Keratinocyte (primary cell): ENCODE measurements at places on chromosomes 1 and 21.
A peak's percentile ranks its signal among the peaks of the same experiment; 100 is the strongest.

DNA sequence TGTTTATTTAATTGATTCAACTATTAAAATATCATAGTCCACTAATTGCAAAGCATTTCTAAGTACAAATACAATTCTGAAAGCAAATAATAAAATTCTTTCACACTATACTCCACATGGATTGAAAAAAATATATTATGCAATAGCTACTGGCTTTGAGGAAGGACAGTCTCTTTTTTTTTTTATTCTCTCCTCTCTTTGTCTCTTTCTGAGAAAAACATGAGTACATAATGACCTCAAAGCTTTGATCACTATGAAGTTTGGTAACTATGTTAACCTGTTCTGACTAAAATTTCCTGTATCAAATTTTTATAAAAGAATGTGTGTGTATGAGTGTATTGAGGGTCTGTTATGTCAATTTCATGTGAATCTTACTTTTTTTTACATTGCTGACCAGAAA is 96.2 kb downstream of the RGS2 start:
- no peak for DNase-seq

DNA sequence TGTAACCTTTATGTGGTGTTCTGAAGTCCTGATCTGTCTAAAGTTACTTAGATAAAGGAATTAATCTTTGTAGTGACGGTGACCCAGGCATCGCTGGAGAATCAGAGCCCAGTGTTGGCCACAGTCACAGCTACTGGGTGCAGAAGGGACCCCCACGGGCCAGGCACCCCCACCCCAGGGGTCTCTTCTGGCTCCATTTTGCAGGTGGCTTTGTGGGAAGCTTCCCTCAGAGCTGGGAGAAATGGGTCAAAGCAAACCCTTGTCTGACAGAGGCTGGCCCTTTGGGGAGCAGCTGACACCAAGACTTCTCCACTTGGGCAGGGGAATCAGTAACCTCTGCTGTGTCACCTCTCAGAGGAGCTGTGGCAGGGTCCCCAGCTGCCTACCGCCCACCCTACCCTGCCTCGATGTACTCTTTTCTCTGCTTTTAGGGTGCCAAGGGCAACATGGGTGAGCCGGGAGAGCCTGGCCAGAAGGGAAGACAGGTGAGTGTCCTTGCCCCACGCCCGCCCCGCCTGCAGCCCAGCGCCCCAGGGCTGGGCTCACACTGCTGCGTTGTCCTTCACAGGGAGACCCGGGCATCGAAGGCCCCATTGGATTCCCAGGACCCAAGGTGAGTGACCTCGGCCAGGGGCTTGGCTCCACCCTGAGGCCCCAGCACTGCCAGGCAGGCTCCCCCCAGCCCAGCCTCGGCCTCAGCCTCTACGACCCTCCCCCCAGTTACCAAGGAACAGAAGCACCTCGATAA is 17.7 kb downstream of the COL6A2 start:
- DNase-seq: no peak

- no peak for DNase-seq
Measured at GRCh38 chr1:111320066-111320879, 29.6 kb downstream of the CHIA start.

DNA sequence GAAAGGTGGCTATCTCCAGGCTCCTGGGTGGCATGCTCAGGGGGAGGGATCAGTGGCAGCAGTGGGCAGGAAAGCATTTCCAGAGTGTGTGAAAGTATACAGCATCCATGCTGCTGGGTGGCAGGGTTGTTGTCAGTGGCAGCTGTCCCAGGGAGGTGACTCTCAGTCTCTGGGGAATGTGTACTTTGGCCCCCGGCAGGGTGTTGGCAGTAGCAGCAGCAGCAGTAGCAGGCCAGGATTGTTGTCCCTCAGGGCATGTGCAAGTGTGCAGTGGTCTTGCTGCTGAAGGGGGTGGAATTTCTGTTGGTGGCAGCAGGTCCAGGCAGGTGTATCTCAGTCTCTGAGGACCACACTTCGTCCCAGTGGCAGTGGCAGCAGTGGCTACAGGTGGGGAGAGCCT is 71.7 kb upstream of the GUCA2B start:
- DNase-seq: no peak

DNA sequence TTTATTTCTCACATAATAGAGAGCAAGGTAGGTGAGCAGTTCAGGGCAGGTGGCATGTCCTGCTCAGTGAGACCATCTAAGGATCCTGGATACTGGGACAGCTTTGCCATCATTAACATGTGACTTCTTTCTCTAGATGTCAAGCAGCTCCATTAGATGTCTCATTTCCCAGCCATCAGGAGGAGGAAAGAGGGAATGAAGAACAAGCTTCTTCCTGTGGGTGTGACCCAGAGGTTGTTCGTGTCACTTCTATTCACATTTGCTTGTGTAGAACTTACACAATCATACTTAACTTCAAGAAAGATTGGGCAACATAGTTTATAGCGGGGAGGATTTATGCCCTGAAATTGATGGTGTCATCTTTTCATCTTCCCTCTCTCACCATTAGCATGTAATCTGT is 169.2 kb upstream of the B3GALT2 start:
- DNase-seq: no peak

DNA sequence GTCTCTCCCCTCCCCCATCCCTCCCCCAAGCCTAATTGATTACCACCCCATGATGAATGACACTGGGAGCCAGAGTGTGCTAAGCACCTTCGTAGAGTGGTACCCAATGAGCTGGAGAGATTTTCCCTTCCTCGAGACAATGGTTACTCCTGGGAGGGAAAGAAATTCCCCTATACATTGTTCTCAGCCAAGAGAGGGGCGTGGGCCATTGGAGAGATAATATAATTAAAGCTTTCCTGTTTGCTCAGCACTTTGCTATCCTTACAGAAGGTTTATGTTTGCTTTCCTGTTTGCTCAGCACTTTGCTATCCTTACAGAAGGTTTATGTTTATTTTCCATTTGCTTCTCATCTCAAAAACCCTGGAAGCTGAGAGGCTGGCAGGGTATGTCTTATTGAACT is 126.1 kb upstream of the KLHDC7A start:
- no peak for DNase-seq

DNA sequence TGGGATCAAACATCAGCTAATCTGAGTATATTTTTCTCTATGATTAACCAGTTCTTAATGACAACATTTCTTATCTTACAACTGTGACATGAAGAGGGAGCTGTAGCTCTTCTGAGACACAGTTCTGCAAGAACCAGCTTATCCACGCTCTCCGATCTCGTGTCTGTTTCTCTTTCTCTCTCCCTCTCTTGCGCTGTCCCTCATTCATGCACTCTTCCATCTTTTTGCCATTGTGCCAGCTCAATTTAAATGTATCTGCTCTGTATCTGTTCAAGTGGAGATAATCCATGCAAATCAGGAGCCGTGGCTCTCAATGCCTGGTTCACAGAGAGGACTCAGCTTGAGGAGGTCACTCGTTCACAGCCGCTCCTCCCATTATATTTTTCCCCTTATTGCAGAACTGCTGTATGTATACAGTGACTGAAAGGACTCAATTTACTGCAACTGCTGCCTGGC is 494.7 kb upstream of the ADGRL2 start:
- DNase-seq: no peak

DNA sequence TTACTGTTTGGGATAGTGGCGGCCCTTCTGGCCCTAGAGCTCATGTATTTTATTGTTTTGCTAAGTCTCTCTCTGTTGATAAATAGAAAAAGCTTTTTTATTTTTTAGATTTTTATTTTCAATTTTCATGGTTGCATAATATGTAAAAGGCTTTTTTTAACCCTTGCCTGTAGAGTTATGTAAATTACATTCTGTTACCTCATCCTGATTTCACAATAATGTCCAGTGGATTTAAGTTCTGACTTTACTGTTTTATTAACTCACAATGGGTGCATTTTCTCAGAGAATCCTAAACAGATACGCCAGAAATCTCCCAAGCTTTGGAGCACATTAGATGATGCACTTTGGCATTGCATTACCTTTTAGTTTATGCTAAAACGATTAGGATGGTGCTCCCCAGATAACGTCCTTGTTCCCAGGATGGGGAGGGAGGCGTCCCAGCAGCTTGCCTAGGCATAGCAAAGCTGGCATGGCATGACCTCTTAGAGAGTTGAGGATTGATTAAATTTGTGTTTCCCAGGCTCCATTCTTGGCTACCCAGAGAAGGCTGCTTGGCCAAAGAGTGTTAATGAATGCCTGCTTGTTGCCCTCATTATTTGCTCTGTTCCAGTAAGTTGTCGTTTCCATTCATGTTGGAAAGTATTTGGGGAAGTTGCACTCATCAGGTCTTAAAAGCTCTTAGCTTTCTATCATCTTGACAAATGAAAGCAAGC is 17.1 kb downstream of the UTP25 start:
- DNase-seq: no peak

DNA sequence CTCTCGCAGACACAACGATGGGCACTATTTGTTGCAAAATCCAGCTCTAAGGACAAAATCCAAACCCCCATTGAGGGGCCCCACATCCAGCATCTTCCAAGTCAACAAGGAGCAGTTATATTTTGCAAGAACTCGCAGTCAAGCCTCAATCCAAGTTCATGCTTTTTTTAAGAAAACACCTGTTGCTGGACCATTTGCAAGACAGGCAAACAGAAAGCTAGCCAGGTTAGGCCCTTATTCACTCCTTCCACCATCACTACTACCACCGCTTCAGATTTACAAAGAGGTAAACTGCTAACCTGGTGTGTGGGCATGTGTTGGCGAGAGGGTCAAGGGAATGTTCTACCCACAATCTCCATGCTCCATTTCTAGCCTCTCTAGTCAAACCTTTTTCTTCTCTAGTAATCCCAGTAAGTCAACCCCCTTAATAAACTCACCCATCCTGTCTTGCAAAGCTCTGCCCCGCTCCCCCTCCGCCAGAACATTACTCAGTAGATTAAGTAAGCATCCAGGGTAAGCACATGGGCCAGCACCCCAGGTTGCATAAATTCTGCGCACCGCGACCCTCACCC is 703 bp downstream of the ERI3 start:
- no peak for DNase-seq

DNA sequence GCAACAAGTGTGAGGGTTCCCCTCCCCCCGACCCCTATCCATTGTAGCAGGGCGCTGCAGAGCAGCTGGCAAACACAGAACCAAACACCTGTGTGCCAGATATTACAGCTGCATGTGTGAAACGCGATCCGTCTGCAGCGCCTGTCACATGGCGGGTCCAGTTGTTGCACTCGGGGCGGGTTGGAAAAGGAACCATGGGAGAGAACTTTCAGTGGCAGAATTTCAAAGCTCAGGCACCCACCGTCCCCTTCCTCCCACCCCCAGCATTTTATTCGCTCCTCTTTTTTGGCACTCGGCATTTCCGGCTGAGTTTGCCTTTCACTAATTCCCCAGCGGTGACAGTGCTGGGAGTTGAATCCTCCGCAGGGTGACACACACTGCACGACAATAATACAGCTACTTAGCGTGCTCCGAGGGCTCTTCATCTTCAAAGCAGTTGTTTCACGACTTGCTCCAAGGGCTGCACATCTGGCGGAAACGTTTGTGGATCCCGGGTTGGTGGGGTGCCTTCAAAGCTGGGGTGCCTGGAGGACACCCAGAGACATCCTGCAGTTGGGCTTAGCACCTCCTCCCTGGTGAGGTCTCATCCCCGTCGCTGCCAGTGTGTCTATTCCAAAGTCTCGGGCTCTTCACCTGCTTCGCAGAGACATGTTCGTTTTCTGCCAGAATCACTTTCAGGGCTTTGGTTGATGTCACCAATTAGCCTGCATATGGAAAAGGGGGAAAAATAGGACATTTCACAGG is 180.7 kb downstream of the ZBTB18 start:
- DNase-seq: no peak

GRCh38 chr1:156412653-156413321 is 43.8 kb downstream of the RHBG start:
- no peak for DNase-seq

DNA sequence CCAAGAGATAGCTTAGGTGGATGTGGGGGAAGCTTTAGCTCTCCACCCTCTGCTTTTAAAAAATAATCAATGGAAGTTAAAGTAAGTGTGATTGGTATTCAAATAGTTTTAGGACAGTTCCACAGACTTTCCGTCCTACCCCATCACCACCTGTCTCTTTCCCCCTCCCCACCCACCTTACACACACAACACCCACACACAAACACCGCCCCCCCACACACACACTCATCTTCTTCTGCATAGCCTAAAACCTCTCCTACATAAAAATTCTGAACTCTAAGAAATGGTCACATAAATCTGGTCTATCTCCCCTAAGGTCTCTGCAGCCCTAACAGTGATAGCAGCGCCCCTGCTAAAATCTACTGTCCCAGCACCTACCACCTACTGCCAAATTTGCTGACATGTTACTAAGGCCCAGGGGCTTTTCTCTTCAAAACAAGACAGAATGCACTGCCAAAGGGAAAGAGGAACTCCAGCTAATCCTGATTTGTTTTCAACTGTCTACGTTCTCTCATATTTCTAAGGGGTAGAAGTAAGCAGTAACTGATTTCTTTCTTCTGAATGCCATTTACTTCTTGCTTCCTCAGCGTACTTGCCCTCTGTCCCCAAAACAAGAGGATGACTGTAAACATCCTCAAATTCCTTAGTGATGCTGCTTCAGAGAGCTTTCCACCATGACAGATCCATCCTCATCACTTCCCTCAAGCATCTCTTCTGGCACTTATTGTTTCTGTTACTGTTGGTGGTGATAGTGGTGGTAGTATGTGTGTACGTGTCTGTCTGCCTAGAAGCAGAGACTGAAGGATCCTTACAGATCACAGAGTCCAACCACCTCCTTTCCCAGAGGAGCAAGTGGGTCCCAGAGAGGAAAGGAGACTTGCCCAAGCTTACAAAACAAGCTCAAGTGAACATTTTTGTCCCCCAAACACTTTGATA is 56.8 kb downstream of the LUZP1 start:
- DNase-seq: no peak

GRCh38 chr21:14405962-14406361 is 23.0 kb upstream of the HSPA13 start:
- DNase-seq: no peak

DNA sequence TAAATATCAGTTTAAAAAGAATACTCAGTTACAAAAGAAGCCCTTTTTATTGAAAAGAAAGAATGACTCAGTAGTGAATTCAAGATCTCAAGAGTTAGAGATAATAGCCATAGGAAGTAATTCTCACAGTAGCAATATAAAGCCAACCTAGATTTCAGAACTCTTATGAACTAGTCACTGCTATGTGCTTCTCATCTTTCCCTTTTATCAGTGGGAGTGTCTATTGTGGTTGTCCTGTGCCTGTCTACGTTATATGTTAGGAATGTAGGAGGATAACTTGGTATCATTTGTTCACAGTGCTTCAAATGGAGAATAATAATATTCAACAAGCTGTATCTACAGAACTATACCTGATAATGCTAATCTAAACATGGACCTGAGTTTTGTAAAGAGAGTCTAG is 73.1 kb upstream of the RGS21 start:
- peak; percentile 7 for DNase-seq

DNA sequence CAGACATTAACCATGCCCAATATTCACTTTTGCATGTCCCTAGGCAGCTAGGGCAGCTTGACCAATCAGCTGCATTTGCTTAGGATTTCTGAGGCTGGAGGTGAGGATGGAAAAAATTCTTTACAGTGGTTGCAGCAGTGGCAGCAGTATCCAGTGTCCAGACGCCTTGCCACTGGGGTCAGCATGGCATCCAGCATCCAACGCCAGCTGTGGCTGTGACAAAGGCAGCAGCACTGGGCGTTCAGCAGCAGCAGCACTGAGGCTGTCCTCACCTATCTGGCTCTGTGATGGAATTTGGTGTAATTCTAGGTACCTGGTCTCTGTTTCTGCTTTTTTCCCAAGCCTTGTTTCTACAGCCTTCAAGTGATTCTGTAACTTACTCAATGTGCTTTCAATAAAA is 15.5 kb downstream of the RHBDL2 start:
- DNase-seq: no peak

GRCh38 chr1:212254853-212255363 is 30.3 kb upstream of the PPP2R5A start:
- no peak for DNase-seq

- DNase-seq: no peak
Measured at GRCh38 chr1:175274368-175274767, 81.8 kb upstream of the KIAA0040 start.

GRCh38 chr21:41895643-41896493 is 16.7 kb upstream of the PRDM15 start:
- no peak for DNase-seq
